Esophagus squamous epithelium (tissue), 5 donors: ENCODE measurements at places on chromosomes 7 and 10.

DNA sequence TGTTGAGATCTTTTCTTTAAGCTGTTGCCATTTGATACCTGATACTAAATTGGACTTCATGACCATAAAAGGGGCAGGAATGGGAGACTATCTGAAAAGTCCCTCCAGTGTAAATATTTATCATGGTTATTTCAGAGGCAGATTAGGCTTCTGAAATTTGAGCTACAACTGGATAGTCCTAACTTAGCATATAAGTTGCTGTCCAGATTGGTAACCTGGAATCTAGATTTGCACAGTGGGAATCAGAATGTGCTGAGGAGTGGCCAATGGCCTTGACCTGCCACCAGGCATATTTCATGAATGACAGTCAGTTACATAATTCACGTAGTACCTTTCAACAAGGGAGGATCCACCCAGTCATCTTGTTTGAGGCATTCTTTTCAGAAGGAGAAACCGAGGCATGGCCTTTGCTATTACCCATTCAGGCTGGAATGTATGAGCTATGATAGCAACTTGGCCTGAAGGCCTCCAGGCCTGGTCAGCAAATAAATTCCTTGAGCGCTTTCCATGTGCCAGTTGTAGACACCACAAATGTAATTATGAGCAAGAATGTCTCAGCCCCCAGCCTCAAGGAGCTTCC lies 80.0 kb downstream of the EEPD1 start:
- no peak for DNase-seq
- H3K4me1 ChIP-seq: peaks cover 6% of the 10 kb centered on the region
- no peaks in the 10 kb centered on the region for H3K36me3 ChIP-seq

GRCh38 chr7:28960071-28960840 lies 2.1 kb upstream of the TRIL start:
- peaks cover 40% of the 10 kb centered on the region for H3K4me1 ChIP-seq
- no peak overlapping the region for H3K4me3 ChIP-seq
- H3K27ac ChIP-seq: peak overlapping the region; percentile 90
- DNase-seq: no peak

DNA sequence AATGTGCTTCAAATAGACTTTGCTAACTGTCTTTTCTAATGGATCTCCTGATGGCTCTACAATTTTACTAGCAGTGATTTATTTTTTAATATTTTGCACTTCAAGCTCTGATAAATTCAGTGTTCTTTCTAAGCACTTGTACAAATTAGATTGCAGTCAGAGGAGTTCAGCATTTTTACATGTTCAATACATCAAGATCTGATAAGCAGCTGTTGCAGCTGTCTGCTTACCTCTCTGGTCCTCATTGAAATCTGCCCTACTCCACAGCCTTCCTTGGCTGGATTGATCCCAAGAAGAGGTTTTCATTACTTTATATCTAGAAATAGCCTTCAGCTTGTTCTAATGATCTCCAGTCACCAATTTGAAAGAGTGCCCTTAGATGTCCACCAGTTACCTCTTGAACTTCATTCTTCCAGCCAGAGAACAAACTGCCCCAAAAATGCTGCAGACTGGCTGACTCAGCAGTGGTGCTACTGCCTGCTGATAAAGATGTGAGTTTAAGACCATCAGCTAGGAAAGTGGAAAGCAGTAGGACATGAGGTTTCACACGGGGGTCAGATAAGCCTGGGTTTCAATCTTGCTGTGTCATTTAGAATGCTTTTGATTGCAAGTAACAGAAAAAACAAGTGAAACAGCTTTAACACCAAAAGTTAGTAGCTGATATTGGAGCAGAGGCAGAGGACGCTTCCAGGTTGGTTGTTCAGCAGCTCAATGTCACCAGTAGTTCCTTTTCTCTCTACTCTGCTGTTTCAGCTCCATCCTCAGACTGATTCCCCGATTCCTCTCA lies 350.9 kb upstream of the NPVF start:
- no peaks in the 10 kb centered on the region for H3K36me3 ChIP-seq
- H3K4me3 ChIP-seq: no peak overlapping the region
- H3K4me1 ChIP-seq: no peaks in the 10 kb centered on the region
- H3K27ac ChIP-seq: no peak overlapping the region

- peaks cover 9% of the 10 kb centered on the region for H3K4me1 ChIP-seq
- H3K4me3 ChIP-seq: peak overlapping the region; percentile 84
- H3K27ac ChIP-seq: peak overlapping the region; percentile 97
- DNase-seq: no peak
- H3K27me3 ChIP-seq: no peaks in the 10 kb centered on the region
Observed at GRCh38 chr7:144834641-144835144, 1.2 kb downstream of the TPK1 start.

DNA sequence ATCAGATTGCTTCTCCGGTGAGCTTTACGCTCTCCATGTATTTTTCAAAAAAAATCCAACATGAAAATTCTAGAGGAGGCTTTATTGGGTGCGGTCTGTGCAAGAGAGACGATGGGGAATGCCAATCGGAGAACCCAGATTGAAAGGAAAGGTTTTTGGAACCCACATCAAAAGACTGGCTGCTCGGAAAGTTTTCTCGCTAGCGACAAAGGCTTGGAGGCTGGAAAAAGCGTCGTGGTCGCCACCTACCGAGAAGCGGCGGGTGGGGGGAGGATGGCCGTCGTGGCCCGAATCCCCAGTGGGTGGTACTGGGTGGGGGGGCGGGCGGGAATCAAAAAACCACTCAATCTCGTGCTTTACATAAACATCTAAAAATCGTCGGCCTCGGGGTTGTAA lies 1.1 kb upstream of the GTF2I start:
- no peaks in the 10 kb centered on the region for H3K27me3 ChIP-seq
- peak overlapping the region; percentile 100 for H3K4me3 ChIP-seq
- peak overlapping the region; percentile 96 for H3K27ac ChIP-seq
- DNase-seq: no peak

GRCh38 chr7:136874393-136875032 lies 6.1 kb downstream of the CHRM2 start:
- DNase-seq: no peak
- H3K27ac ChIP-seq: no peak overlapping the region
- peaks cover 20% of the 10 kb centered on the region for H3K4me1 ChIP-seq

GRCh38 chr7:144785521-144785920 lies 50.3 kb downstream of the TPK1 start:
- no peaks in the 10 kb centered on the region for H3K27me3 ChIP-seq
- H3K4me3 ChIP-seq: no peak overlapping the region
- no peaks in the 10 kb centered on the region for H3K36me3 ChIP-seq
- no peak overlapping the region for H3K27ac ChIP-seq

DNA sequence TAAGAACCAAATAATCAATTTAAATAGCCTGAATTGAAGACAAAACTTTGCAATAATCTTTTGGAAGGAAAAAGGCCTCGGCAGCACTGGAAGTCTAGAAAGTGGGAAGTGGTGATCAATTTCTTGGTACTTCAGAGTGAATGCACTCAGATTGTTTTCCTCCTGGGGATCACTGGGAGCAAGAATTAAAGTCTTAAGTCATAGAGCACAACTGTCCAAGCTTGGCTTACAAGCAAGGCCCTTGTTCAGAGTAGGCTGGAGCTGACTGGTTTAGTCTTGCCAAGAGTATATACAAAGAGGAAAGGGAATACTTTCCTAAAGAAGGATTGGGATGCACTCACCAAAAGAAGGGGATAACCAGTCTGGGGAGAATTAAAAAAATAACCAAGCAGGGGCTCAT lies 637.1 kb downstream of the CCSER2 start:
- no peaks in the 10 kb centered on the region for H3K36me3 ChIP-seq
- H3K27ac ChIP-seq: no peak overlapping the region
- DNase-seq: no peak
- H3K27me3 ChIP-seq: no peaks in the 10 kb centered on the region
- no peak overlapping the region for H3K4me3 ChIP-seq

DNA sequence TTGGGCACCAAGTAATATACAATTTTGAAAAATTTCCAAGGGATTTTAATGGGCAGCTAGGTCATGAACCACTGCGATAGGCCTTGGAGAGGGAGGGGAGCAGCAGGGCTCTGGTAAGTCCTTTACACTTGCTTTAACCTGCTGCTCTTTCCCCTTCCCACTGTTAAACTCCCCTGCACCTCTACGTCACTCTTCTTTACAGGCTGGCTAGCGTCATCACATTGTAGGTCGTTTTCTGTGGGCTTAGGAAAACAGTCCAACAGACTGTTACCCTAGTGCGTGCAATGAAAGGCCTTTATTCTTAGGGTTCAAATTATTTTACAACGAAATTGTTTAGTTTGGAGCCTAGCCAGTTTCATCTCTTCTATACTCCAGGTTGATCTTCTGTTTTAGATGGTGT lies 235.7 kb downstream of the AUTS2 start:
- no peak overlapping the region for H3K4me3 ChIP-seq
- no peaks in the 10 kb centered on the region for H3K4me1 ChIP-seq
- H3K36me3 ChIP-seq: no peaks in the 10 kb centered on the region
- no peak for DNase-seq

DNA sequence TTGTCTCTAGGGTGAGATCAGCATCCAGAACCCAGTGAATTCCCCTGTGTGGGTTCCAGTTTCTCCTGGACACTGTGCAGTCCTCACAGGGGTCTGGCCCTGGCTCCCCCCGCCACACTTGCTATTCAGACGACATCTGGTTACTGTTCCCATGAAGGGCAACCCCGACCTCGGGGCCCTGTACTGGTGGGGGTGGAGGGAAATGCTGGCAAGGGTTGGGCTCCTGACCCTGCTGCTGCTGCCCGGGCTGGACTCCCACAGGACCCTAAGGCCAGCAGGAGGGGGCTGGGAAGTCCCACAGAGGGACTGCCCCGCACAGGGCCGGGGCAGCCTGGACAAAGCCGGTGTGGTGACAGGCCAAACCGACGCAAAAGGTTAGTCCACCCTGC lies 768 bp upstream of the CPA1 start:
- H3K27ac ChIP-seq: no peak overlapping the region
- no peaks in the 10 kb centered on the region for H3K36me3 ChIP-seq
- H3K27me3 ChIP-seq: no peaks in the 10 kb centered on the region
- H3K4me1 ChIP-seq: peaks cover 2% of the 10 kb centered on the region

- no peaks in the 10 kb centered on the region for H3K27me3 ChIP-seq
- H3K4me3 ChIP-seq: no peak overlapping the region
- peaks cover 9% of the 10 kb centered on the region for H3K4me1 ChIP-seq
- no peak overlapping the region for H3K27ac ChIP-seq
- no peaks in the 10 kb centered on the region for H3K36me3 ChIP-seq
Observed at GRCh38 chr10:23157691-23158369, 34.3 kb upstream of the PTF1A start.

DNA sequence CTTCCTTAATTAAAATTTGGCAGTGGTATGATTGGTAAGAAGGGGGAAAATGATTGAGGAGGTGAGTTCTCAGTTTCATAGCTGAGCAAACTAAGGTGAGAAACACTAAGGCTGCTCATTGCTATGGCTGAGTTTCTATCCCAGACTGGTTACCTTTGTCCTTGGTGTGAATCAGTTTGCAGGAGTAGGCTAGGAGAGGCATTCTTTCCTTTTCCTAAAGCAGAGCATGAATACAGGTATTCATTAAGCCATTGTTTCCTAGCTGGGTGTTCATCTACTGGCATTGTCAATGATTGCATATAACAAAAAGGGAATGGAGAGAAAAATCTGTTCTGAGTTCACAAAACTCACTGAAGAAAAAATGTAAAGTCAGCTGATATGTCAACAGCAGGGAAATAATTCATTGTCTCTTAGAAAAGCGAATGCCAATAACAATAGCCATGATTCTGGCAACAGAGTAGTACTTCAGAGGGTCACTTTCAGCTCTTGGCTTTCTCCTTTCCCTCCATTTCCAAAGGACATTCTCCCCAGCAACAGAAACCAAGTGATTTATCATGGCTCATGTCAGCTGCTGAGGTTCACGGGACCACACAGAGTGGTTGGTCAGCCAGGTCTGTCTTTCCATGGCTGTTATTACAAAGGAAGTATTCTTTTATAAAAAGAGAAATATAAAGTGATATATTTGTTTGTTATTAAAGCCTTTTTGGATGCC lies 234.0 kb downstream of the BICC1 start:
- DNase-seq: no peak
- H3K4me1 ChIP-seq: no peaks in the 10 kb centered on the region
- H3K27ac ChIP-seq: no peak overlapping the region
- no peak overlapping the region for H3K4me3 ChIP-seq

DNA sequence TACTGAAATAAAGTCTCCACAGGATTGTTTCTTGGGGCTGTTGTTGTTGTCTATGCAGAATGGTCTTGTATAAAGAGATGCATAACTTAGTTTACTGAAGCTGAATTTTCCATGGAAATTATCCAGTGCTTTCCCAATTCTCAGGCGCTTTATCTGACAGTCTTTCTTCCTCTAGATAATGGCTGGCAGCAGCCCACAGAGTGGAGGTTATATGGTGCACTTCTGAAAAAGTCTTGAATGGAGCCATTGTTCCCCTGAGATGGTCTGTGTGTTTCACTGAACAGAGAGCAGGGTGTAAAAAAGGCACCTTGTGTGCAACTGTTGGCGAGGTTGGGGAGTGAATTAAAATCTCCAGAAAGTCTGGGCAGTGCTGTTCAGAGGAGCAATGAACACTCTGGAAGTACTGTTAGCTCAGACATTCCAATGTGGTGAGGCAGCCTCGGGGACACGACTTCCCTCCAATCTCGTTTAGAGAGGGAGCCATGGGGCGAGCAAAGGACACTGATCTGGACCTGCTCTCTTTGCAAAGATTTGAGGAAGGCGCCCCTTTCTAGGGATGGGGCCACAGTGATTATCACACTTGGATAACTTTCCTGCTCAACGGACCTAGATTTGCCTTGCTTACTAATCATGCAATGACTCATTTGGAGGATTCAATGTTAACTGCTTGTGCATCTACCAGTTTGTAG lies 2.0 kb upstream of the PLCE1 start:
- H3K36me3 ChIP-seq: no peaks in the 10 kb centered on the region
- no peak for DNase-seq
- H3K4me1 ChIP-seq: no peaks in the 10 kb centered on the region
- H3K27ac ChIP-seq: no peak overlapping the region
- no peak overlapping the region for H3K4me3 ChIP-seq

- H3K36me3 ChIP-seq: no peaks in the 10 kb centered on the region
- no peak for DNase-seq
- no peaks in the 10 kb centered on the region for H3K27me3 ChIP-seq
- no peak overlapping the region for H3K4me3 ChIP-seq
- no peak overlapping the region for H3K27ac ChIP-seq
Observed at GRCh38 chr7:8739837-8740236, 306.4 kb downstream of the NXPH1 start.
